ENCODE measurements at places on chromosomes 2 and 18.

DNA sequence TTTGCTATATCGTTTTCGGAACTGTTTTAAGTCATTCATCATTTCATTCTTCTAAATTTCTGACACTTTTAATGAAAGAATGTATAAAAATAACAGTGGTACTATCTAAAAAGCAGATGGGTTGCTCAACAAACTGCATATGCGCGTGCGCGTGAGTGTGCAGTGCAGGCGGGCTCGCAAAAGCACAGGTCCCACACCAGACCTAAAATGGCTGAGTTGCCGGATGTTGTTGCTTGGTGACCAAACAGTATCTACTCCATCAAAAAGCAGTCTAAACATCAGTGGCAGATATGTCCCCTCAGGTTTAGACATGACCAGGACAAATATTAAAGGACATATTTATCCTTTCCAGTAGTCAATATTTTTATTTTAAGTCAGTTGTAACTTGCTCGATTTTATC lies 5.1 kb downstream of the NOL4 start:
- DNase-seq: no peak

DNA sequence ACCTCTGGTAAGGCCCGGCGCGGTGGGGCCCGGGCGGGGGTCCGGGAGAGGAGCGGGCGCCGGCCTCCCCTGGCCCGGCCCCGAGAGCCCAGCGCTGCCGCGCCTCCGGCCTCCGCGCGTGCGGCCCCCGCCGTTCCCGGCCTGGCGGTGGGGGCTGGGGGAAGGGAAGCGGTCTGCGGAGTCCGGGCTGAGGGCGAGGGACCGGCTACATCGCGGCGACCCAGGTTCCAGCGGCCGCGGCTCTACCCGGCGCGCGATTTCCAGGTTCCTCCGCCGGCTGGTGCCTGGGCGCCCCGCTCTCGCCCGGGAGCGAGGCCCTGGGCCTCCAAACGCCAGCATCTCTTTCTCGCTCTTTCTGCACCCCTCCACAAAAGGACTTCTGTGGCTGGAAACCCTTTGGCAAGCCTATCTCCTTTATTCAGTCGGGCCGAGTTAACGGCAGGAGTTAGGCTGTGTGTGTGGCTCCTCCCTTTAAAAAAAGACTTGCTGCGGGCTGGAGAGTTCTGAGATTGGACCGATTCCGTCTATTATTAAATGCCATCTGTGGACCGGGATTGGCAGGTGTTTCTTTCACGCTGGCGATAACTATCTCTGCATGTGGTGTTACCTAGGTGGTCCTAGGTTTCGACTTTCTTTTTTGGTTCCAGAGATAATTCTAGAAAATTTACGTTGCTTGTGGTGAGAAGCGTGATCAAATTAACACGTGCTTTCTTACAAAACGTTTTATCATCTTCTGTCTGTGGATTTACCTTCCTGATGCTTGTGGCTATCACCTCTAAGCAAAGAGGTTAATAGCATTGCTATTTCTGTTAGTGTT lies 592 bp downstream of the ME2 start:
- DNase-seq: peak; percentile 80

GRCh38 chr2:178125125-178125524 lies 12.9 kb downstream of the RBM45 start:
- no peak for DNase-seq

- peak; percentile 50 for DNase-seq
Measured at GRCh38 chr2:207008105-207008990, 69.0 kb downstream of the CPO start.

DNA sequence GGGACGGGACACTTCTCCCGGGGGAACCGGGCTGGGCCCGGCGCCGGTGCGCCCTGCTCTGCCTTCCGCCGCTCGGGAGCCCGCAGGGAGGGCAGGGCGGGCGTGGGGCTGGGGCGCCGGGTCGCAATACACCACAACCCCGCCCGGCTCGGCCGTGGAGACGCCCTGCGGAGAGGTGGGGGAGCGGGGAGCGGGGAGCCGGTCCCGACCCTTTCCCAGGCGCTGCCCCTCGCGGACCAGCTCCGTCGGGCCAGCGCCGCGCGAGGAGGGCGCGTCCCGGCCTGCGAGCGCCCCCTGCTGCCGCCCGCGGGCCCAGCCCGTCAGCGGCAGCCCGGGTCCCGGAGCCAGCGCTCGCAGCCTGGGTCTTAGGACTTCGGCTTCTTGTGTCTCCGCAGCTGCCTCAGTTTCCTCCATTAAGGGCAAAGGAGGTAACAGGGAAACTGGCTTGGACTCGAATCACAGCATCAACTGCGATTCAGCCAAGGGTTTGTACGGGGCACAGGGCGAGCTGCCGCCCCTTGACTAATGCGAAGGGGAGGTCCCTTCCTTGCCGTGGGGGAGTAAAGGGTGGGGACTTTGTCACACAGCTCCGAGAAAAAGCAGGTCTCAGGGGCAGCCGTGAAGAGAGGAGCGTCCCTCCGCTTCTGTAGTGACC lies 635 bp upstream of the ADRA2B start:
- DNase-seq: peak; percentile 79

- no peak for DNase-seq
Measured at GRCh38 chr2:134642938-134643337, 75.9 kb downstream of the TMEM163 start.

- DNase-seq: no peak
Measured at GRCh38 chr2:237207646-237208045, 122.0 kb downstream of the COPS8 start.

- DNase-seq: no peak
Measured at GRCh38 chr2:193946806-193947205, 1710.2 kb upstream of the SLC39A10 start.

GRCh38 chr2:82428251-82428650 lies 2030.8 kb downstream of the SUCLG1 start:
- DNase-seq: no peak

- peak; percentile 76 for DNase-seq
Measured at GRCh38 chr2:120736202-120736623, 545 bp downstream of the GLI2 start.

DNA sequence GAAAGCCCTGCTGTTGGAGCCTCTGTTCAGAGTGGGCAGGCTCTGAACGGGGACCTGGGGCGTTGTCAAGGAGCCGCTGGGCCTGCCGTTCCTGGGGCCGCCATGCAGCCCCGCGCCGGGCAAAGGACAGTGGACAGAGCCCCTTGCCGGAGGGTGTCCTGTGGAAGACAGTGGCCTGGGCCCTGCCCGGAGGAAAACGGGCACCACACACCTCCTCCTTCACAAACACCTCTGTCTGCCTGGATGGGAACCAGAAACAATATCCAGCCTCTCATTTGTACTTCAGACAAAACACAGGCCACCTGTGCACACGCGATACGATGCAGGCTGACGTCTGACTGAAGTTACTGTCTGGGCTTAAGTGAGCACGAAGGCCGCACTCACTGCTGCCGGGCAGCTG lies 233.7 kb downstream of the TWIST2 start:
- no peak for DNase-seq

DNA sequence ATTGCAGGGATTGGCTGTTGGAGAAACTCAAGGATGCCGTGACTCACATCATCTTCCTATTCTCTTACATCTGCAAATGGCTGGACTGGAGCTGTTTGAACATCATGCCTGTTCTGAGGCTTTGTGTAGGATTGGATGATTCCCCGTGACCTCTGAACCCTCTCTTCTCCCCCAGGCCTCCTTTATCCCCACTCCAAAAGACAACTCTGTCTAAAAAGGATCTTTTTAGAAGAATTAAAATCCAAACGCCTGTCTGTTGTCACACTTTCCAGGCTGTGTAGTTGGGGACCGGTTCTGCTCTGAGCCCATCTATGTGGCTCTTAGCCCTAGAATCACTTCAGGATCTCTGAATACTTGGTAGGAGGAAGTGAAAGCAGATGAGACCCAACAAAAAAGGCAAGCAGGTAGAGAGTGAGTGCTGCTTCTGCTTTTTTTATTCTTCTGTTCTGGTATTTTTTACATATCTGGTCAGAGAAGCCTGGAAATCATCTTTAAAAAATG lies 565 bp downstream of the SP140 start:
- DNase-seq: no peak

DNA sequence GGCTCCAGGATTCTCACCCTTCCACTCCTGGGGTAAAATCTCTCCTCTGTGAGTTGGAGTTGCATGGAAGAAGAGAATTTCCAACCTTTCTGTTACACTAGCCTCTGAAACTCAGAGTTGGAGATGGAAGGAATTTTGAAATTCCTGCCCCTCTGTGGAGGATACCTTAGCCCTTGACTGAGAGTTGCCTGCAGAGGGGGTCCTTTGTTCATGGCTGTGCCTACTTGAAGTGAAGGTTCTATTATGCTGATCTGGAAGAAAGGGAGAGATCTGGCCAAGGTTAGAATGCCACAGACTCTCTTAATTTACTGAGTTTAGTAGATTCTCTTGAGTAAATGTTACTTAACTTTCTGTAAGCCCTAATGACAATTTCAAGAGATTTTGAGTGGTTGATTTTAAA lies 626.6 kb upstream of the GYPC start:
- no peak for DNase-seq

- DNase-seq: no peak
Measured at GRCh38 chr2:229674830-229675530, 39.4 kb downstream of the DNER start.

DNA sequence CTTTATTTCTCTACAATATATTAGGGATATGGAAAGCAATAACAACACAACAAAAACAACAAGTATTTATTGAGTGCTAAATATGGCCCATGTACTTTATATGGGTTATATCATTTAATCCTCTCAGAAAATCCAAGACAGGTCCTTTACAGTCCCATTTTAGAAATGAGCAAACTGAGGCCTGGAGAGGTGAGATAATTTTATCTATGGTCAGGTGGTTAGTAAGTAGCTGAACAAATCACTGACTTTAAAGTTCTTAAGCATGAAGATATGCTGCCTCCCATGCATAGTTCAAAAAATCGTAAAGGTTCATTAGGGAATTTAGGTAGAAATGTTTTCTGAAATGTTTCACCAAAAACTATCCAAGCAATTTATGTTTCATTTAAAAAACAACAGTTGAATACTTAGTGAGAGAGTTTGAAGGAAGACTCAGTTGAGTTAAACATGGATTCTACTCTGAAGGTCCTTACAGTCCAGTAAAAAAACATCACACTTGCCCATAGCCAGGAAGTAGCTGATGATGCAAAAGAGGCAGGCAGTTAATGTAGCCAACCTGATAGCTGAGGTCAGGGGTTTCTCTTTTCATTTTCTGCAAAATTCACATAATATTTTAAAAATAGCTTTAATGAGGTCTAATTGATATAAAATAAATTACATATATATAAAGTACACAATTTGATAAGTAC lies 7.6 kb upstream of the NFE2L2 start:
- no peak for DNase-seq

DNA sequence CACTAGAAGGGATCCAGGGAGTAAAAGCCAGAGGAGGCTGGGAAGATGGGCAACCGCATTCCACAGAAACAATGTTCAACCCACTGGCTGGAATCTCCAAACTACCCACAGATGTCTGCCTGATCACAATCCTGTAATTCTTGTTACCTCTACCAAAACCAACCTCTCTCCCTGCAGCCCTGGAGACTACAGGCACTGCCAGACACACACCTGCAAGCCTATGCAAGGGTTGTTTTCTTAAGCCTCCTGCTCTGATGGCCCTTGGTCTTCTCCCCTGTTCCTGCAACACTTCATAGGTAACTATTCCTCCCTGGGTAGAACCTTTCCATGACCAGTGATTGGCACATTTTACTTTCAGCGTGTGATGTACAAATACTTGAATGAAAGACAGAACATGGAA lies 21.9 kb downstream of the ST6GAL2 start:
- no peak for DNase-seq

GRCh38 chr18:52652391-52652790 lies 312.4 kb downstream of the DCC start:
- peak; percentile 61 for DNase-seq

DNA sequence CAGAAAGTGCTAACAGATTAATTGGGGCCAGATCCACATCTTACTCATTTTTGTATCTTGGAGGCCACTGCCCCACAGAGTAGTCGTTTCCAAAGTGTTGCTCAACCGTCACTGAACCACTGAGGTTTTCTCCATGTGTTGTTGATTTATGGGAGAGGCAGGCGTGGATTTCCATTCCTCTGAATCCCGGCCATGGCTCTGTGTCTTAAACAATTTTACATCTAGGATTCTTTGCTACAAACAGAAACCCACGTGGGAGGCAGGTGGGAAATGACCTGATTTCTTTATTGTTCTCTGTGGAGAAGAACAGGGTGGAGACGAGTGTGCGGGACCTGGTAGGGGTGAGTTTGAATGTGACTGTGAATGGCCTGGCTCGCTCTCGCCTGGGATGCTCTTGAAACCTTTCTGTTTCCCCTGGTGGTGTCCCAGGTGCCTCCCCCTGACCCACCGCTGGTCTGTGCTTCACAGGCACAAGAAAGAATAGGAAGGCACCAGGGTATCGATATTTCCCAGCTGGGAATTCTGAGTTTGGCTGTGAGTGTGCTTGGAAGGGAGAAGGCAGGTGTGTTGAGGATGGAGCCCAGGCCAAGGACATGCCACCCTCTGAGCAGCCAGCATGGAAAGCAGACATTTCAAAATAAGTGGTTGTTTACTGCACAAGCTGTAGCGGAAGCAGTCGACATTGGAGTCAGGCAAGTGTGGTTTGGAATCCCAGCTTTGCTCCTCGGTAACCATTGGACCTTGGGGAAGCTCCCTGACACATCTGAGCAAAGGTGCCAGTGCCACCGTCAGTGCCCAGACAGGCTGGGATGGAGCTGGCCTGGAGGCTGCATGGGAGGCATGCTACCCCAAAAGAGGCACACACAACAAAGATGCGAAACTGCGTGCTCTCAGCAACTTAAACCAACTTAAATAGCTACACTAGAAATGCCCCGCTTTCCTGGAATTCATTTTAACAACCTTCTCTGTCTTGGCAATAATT lies 50.0 kb downstream of the LPIN1 start:
- DNase-seq: no peak

DNA sequence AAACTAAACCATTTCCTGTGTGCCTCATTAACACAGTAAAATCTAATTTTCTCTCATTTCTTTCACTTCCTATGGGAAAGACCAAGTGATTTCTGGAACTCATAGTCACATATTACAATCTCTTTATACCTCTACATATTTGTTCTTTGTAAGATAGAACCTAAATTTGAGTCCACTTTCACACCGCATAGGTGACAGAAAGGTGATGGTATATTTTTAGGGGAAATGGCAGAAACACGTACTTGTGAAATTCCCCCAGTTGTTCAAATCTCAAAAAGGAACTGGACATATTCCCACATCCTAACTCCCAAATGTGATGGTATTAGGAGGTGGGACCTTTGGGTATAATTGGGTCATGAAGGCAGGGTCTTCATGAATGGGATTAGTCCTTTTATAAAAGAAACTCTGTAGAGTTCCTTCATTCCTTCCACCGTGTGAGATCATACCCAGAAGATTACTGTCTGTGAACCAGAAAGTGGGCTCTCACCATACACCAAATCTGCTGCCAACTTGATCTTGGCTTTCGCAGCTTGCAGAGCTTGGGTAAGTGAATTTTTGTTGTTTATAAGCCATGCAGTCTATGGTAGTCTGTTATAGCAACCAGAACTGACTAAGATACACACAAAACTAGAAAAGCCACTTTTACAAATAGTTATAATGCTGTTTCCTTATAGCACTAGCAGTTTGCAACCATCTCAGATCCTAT lies 542.1 kb downstream of the DSC3 start:
- DNase-seq: no peak

- DNase-seq: no peak
Measured at GRCh38 chr2:191946471-191947182, 99.7 kb upstream of the CAVIN2 start.

- no peak for DNase-seq
Measured at GRCh38 chr2:24456599-24457556, 34.2 kb upstream of the NCOA1 start.

- peak; percentile 88 for DNase-seq
Measured at GRCh38 chr2:96868555-96869280, 1.2 kb downstream of the SEMA4C start.
